ENCODE measurements at places on chromosomes 11 and 22.

DNA sequence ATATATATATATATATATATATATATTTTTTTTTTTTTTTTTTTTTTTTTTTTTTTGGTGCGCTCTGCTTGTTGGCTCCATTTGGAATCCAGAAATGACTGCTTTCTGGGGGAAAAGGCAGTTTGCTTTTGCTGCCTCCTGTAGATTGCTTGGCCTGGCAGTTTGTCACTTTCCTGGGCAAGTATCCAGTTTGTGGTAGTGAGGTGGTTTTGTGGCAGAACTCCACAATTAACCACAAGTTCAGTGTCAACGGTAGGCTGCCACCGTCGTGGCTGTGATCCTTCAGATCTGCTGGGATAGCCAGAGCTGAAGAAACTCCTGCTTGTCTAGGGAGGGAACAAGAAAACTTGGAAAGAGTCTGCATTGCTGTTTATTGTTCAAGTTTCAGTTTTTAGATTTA, 5.0 kb upstream of the PDE3B start:
- no peak for DNase-seq

GRCh38 chr11:134562941-134563471, 151.0 kb upstream of the B3GAT1 start:
- DNase-seq = no peak

DNA sequence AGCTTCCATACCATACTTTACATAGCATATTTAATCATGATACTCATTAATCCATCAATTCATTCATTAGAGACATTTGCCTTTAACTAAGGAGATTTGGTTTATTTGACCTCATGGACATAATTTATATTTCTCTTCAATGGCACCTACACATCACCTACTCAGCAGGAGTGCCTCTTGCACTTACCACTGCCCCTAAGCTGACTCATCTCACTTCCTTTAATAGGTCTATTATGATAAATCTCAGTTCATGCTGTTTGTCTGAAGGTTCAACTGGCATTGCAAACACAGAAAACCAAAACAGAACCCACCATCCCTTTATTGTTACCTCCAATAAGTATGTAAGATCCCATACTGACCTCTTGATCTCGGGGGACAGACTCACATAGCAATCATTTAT, 186.7 kb downstream of the LUZP2 start:
- no peak for DNase-seq

DNA sequence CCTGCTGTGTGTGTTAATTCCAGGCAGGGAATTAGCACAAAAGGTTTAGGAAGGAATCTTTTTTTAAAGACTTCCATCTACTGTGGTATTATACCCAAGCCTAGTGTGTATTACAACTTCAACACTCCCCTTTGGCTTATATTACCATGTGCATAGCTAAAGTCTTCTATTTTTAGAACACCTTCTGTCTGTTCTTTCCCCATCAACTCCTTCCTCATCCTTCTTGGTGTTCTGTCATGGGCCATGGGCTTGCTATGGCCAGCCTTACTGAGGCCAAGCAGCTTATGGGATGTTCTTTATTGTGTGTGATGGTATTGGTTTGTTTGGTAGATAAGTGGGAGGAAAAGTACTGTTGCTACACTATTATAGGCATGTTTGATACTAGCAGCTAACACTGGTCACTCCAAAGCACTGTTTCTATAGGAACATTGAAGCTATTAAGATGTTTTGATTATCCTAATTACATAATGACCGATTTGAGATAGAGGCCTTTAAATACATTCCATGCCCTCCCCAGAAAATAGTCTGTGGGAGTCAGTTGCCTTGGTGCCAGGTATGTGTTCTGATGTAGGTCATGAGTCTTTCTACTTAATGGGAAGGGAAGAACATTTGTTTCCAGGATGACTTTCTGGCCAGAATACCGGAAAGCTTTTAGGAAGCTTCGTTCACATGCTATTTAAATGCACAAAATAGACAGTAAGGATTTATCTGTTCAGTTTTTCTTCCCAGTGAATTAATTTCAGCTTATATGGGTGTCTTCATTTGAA, 16.5 kb downstream of the MCAM start:
- DNase-seq = no peak

DNA sequence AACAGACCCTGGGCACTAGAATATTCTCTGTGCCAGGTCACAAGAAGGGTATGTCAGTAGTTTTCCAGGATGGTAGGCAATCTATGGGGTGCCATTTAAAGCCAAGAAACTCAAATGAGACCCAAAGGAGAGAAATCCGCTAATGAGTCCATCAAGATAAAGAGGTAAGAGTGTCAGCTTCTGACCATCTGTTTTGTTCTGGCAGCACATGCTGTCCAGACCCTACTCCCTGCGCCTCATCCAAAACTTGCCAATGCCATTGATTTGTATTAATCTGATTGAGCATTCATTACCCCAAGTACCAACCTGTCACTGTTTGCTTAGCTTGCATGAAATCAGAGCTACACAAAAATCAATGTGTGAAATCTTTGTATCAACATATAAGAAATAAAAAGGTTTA, 229.0 kb downstream of the BLID start:
- DNase-seq = no peak
